ENCODE measurements at places on chromosomes 7 and 10.
A peak's percentile ranks its signal among the peaks of the same experiment; 100 is the strongest.

DNA sequence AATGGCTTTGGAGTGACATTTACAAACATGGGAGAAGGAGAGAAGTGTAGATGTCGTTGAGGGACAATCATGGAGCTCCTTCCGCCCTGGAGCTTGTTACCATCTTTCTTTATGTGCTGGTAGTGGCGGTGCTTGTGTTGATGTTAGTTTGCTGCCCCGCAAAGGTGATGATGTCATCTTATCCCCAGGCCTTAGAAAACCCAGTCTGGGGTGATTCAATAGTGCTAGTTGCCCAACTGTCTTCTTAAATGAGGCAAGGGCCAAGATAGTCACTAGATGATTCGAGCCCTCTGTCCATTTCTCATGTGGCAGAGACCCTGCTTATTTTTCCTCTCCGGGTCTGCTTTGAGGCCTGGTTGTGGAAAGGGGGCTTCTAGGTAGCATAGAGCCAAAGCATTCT lies 277.4 kb downstream of the CCSER2 start:
- H3K4me3 ChIP-seq, result no peak overlapping the region
- no peaks in the 10 kb centered on the region for H3K36me3 ChIP-seq
- H3K4me1 ChIP-seq, result no peaks in the 10 kb centered on the region
- H3K27ac ChIP-seq, result no peak overlapping the region
- no peak for DNase-seq

- DNase-seq, result no peak
- no peak overlapping the region for H3K4me3 ChIP-seq
- no peaks in the 10 kb centered on the region for H3K4me1 ChIP-seq
- no peak overlapping the region for H3K27ac ChIP-seq
These were observed 73.4 kb downstream of the VSTM2A start for GRCh38 chr7:54615537-54615936.

- peak; percentile 87 for DNase-seq
- H3K4me1 ChIP-seq, result peaks cover 54% of the 10 kb centered on the region
- H3K4me3 ChIP-seq, result no peak overlapping the region
These were observed 30.4 kb downstream of the PDLIM1 start for GRCh38 chr10:95260397-95260881.

DNA sequence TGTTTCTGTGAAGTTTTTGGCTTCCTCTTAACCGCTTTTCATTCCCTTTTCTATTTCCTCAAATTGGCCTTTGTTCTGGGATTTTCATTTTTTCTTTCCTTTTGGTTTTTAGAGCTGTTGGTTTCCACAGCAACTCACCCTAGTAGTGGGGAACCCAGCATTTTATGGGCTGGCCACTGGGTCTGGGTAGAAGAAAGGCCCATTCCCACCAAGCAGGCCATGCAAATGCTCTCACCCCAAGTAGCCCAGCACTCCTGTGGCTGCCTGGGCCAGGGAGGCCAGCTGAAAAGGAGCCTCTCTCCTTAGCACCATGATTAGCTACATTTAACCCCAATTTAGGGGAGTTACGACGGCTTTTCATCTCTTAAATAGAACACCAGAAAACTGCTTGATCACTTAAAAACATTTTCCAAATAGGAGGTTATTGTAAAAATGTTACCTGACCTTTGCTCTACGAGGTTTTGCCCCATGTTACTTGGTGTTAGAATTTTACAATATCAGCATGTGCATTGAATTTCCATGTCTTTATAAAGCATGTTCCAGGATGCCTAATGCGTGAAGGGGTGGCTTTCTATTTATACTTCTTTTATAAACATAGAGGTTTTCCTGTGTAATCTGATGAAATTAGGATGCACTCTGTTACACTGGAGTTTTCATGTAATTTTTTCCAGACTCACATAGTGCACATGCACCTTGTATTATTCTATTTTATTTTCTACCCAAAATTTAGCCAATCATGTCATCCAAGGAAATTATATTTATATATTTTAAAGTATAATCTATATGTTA lies 75.4 kb downstream of the FAM171A1 start:
- no peak for DNase-seq
- H3K4me1 ChIP-seq, result no peaks in the 10 kb centered on the region
- no peaks in the 10 kb centered on the region for H3K36me3 ChIP-seq

DNA sequence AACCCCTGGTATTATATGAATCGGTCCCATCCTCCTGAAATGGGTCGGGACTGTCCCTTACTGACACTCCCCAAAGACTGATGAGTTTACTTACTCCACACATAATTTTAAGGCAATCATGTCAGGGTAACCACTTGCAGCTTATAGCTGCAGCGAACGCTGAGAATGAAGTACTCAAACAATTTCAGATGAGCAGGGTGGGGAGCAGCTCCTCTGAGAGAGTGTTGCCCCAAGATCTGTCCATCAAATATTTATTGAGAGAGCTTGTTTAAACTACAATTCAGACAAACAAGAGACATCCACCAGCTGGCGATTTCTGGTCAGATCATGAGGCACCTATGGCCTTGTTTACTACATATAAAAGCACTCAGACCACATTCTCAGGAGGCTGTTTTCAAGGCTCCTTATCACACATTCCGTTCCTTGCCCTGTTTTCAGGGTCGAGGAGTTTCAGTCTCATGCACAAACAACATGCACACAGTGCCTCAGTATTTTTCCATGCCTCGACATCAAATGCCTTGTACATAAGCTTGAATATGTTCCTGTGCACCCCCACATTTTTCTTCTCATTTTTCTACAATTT lies 80.1 kb downstream of the THSD7A start:
- no peak overlapping the region for H3K27ac ChIP-seq
- no peaks in the 10 kb centered on the region for H3K36me3 ChIP-seq
- H3K27me3 ChIP-seq, result no peaks in the 10 kb centered on the region
- 0 out of 2 replicates have a peak, but pooled peaks cover 3% of the 10 kb centered on the region for H3K4me1 ChIP-seq
- no peak overlapping the region for H3K4me3 ChIP-seq

DNA sequence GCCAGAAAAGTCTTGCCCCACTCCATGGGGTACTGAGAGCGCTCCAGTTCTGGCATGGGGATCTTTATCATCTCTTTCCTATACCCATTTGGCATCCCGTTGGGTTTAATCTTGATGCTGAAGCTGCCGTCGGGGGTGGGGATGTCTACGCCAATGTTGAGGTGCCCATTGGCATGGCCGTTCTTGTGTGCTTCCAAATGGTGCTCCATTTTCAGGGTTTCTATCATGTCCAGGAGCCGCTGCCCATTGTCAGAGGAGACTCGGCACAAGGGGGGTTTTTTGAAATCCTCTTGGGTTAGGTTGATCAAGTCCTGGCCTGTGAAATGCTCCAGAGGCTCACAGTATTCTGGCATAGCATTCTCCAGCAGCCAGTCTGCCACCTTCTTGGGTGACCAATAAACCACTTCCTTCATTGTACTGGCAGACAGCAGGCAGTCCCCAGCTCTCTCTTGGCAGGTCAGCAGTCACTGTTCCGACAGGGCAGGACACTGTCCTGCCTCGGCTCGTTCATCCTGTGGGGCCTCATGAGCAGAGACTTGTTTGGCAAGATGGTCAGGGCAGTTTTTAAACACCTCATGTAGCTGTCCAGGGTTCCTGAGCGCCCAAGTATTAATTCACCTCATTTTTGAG lies 92.5 kb upstream of the ASAH2 start:
- no peak for DNase-seq
- no peaks in the 10 kb centered on the region for H3K4me1 ChIP-seq
- H3K36me3 ChIP-seq, result no peaks in the 10 kb centered on the region
- no peak overlapping the region for H3K27ac ChIP-seq
- H3K27me3 ChIP-seq, result no peaks in the 10 kb centered on the region
- no peak overlapping the region for H3K4me3 ChIP-seq

GRCh38 chr7:15042285-15043065 lies 139.9 kb upstream of the DGKB start:
- no peaks in the 10 kb centered on the region for H3K36me3 ChIP-seq
- no peaks in the 10 kb centered on the region for H3K27me3 ChIP-seq
- no peaks in the 10 kb centered on the region for H3K4me1 ChIP-seq
- DNase-seq, result no peak
- no peak overlapping the region for H3K27ac ChIP-seq

DNA sequence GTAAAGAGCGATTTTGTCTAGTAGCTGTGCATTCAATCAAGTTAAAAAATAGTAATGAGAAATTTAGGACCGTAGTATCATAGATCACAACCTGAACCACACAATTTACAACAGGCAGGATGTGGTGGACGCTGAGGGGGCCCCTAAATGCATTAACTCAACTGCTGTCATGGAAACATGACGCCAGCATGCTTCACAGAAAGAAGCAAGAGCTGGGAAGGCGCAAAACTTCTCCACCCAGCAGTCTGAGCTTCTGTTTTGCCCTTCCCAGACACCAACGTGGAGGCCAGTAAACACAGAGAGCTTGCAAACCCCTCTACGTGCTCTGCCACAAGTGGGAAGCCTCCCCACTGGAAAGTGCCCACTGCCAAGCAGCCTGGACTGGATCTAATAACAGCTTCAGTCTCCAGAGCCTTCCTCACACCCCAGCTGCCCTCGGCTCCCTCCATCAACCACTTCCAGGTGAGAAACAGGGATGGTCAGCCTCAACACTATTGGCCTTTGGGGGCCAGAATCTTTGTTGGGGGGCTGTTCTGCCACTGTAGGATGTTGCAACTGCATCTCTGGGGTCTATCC lies 151.8 kb downstream of the SFMBT2 start:
- no peaks in the 10 kb centered on the region for H3K27me3 ChIP-seq
- no peak for DNase-seq
- H3K27ac ChIP-seq, result no peak overlapping the region
- no peak overlapping the region for H3K4me3 ChIP-seq
- H3K36me3 ChIP-seq, result no peaks in the 10 kb centered on the region

DNA sequence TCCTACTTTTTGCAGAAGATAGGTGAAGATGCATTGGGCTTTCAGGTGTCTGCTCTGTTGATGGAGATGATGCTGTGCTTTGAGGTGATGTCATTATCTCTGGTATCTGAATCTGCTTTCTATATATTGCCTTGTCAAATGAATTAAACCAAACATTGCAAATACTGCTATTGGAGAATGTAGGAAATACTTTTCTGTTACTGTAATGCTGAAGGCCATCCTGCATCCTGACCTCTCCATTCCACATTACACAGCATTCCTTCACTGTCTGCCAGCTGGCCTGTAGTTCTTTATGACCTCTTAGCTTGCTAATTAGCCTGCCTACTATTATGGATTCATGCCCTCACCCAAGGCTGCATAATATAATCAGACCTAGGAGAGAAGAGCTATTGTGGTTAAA lies 73.2 kb downstream of the VCL start:
- H3K4me3 ChIP-seq, result no peak overlapping the region
- no peak for DNase-seq
- H3K4me1 ChIP-seq, result no peaks in the 10 kb centered on the region
- no peak overlapping the region for H3K27ac ChIP-seq

DNA sequence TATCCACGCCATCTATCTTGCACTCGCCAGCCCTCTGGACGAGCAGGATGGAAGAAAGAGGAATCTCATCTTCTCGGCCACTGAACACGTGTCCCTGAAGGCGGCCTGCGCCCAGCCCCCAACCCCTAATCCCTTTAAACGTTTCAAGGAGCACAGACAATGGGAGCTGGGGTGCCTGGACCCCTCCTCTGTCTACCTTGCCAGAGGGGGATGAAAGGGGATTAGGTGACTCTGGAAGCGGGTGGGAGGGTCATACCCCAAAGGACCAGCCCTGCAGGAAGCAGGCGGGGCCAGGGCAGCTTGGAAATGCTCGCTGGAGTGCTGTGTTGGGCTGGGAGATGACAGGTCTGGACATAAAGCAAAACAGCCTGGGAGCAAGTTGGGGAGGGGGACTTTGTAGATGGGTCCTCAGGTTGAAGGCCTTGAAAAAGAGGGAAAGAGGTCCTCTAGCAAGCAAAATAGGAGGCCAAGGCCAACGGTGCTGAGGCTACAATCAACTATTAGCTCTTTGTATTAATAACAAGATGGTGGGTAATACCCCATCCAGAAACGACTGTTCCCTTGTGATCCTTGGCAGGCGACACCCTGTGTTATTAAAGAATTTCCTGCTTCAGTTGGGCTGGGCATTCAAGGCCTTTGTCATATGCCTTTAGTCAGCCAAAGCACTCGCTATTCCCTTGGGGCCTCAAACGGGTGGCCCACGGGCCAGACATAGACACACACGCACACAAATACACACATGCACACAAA lies 126.5 kb upstream of the UNC5B start:
- no peak overlapping the region for H3K27ac ChIP-seq
- H3K36me3 ChIP-seq, result no peaks in the 10 kb centered on the region
- H3K4me3 ChIP-seq, result no peak overlapping the region
- no peak for DNase-seq
